ENCODE measurements at places on chromosomes 1 and 21.

- DNase-seq: no peak
Observed at GRCh38 chr1:117268535-117269455, 58.1 kb upstream of the VTCN1 start.

DNA sequence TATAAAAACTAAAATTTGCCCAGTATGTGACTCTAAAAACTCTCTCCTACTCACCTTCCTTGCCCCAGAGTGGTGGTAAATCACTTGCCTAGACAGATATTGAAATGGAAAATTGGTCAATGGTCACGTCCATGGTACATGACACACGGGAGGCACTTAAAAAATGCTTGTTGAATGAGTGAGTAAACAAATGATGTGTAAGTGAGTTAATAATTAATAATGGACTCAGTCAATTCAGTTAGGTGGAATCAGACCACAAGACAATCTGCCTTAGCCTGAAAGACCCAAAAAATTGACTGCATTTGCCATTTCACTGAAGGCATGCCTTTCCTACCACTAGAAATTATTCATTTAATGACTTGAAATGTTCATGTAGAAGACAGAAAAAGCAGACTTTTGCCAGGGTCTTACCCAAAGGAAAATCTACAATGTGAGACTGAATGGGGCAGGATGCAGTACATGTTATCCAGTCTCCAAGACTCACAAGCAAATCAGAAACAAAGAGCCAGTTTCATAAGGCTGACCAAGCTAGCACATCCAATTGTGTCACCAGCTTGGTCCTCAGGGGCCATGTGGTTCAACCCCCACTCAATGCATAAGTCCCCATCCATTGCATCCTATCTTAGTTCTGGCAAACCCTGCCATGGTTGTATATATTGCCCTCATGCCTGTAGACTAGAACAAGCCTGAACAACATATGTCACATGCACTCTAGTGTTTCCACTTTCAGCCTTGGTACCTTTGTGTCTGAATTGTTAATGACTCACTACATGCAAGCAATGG is 73.6 kb downstream of the TBX15 start:
- no peak for DNase-seq

DNA sequence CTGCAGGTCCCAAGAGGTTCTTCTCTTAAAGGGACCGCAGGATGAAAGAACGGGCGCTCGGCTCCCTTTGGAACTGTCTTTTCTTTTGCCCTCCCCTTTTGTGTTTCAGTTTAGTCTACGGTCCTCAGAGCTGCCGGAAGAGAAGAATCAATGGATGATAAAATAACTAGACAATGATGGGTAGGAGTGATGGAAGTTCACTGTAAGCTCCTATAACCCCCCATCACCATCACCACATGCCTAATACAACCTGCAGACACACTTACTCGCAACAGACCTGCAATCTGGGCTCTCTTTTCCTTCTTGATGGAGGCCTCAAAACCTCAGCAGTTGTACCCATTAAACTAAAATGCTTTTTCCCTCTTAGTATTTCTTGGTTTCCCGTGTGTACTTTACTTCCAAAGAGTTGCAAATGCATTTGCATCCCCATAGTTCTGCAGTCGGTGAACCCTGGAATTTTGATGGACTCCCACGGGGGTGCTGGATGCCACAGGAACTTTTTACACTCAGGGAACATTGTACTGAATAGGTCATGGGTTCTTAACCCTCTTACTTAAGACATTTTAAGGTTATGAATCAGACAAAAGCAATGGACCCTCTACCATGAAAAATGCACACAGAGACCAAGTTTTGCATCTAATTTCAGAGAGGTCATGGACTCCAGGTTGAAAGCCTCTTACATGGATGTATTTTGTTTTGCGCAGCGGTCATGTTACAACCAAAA is 633 bp upstream of the RFX5 start:
- no peak for DNase-seq

GRCh38 chr1:71210718-71211117 is 129.9 kb upstream of the ZRANB2 start:
- no peak for DNase-seq

DNA sequence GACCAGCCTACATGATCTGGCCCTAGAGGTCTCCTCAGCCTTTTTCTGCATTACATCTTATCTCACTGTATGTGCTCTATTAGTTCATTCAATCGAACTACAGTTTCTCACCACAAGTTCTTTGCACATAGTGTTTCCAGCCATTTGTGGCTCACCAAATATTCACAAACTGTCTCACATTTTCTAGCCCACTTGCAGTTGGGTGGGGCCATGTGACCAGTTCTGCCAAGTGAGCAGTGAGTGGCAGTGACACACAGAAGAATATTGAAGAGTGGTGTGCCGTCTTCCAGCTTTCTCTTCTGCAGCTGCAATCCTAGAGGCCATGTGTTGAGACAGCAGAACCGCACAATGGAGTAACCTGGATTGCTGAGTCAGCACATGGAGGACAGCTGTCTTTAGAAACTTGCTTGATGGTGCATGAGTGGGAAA is 103.2 kb upstream of the ZNF644 start:
- DNase-seq: no peak

DNA sequence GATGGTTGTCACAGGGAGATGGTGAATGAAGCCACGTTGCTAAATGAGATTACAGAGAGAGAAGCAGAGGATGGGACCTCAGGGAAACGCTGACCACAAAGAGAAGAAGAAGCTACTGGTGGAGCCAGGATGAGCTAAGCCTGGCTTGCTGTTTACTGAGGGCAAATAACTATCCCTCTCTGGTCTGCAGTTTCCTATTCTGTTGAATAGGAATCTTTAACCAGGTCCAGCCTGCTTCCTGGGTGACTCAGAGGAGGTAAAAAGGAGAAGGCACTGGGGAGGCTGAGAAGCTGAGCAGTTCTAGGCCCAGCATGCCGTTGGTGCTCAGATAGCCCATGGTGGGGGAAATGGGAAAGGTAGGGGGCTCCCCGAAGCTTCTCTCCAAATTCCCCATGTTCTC is 29.6 kb downstream of the DMBX1 start:
- no peak for DNase-seq

- no peak for DNase-seq
Observed at GRCh38 chr1:160293020-160293968, 8.4 kb upstream of the PEX19 start.

- no peak for DNase-seq
Observed at GRCh38 chr1:59150577-59151386, 146.1 kb upstream of the FGGY start.

- DNase-seq: no peak
Observed at GRCh38 chr1:244759158-244759557, 76.3 kb upstream of the COX20 start.

GRCh38 chr1:210631399-210631798 is 302.7 kb downstream of the HHAT start:
- DNase-seq: no peak

- DNase-seq: no peak
Observed at GRCh38 chr1:54800899-54801759, at the start of gene TTC22. TSS of gene TTC22 (minus strand) at chr1:54801323. CDS start at chr1:54801163, 160 bp downstream.

DNA sequence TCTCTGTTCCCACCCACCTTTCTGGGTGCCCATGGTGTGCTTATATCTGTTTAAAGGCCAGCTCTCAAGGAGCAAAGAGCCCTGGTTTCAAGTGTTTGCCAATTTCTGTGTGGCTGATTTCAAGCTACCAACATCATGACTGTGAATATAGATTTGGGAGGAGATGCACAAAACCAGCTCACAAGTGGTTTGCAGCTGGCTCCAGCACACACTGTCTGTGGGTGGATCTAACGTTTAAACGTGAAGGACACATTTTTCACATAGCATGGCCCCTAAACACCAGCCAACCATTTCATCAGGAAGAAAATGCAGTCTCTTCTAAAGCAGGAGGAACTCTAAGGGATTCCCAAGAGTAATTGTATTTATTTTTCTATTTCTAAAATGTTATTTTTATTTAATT is 65.2 kb downstream of the FCRL5 start:
- DNase-seq: no peak

Data from NCI-H1436 treated with DMSO at 0.1 percent for 48 hours (cell line).